ENCODE measurements at places on chromosomes 12 and 14.

DNA sequence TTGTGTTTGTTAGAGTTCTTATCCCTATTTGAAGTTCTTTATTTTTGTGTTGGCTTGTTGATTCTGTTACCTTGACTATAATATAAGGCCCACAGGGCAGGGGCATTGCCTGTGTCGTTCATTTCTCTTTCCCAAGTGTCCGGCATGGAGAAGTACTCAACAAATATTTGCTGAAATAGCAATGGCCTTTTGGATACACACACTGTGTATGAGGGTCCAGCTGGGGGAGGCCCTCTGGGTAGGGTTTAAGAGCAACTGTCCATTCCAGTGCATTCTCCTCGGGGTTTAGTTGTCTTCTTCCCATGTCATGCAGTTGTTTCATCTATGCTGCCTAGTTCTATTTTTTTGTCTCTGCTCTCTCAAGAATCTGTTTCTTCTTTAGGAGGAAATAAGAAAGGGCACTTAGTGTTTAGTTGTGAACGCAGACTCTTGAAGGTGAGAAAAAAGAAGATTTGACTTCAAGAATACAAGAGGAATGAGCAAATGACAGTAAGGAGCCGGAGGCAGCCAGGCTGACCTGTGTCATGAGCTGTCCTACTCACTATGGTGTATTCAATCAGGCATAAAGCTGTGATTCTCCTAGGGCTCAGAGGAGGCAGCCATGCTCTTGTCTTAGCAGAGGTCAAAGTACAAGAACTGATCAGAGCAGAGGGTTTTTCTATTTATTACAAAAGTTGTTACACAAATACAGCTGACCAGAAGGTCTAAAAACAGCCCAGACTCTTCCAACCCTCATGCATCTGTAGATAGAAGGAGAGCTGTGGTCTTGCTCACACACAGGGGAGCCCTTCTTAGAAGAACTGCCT, 10.2 kb downstream of the ERG28 start:
- DNase-seq: no peak

- DNase-seq: no peak
Observed at GRCh38 chr12:126204326-126204725, 1139.1 kb downstream of the AACS start.

DNA sequence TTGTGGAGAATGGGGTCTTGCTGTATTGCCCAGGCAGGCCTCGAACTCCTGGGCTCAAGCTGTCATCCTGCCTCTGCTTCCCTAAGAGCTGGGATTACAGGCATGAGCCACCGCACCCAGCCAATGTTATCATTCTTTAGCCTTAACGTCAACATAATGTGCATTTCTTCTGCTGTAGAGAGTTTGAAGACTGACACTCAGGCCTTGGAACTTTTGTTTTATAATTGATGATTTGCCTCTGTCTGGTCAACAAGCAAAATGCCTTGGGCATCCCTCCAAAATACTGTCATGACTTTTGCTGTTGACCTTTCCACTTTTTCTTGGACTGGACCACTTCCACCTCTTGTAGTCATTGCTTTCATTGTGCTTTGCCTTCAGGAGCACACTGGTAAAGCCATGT, 29.0 kb downstream of the FAM234B start:
- DNase-seq: no peak

DNA sequence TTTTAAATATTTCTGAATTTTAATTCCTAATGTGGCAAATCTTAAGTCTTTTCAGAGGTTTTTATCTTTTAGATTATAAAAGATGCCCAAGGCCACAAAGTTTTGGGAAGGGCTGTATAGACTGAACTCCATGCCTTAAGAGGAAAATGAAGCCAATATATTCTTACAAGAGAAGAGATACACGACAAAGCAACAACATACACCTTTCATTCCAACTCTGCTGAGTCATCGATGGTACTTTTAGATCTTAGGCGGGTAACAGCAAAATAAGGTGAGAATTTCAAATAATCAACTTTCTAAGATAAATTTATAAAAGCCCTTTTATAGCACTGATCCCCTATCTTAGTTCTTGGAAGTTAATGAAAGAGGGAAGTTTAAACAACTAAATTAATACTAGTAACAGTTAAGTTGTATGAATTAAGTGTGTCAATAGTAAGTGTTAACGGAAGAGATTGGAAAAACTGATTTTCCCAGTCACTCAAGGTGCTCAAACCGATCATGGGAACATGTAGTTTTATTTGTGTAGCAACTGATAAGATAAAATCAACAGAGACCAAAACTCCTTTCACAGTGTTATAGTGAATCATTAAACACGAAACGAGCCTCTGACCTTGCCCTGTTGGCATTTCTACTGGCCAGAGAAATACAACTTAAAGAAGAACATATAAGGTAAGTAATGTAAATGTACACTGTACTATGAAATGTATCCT, 18.8 kb upstream of the PIK3C2G start:
- no peak for DNase-seq

DNA sequence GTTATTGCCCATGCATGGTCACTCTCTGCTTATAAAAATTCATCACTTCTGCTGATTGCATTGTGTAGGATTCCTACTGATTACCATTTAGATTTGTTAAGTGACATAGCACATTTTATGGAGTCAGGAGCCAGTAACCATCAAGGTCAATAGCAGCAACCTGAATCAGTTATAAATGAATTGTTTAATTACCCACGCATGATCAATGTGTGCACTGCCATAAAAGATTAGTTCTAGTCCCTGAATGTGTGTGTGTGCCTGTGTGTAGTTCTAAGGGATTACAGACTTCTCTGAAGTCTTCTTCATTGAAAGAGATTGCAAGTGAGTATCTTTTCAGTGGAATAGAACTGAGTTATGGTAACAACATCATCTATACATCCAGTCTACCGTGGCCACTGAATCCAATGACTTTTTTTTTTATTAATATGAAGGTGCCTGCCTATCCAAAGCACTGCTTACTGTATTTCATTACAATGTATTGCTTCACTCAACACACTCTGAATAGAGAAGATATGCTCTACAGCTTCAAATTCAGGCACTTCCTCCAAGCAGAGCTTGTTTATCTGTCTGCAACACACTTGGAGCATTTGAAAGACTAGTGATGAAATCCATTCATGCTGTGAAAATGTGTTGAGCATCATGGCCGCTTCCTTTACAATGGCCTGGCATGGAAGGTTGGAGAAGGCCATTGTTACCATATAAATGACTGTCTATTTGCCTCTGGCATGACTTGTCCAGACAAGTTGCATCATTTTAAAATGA, 381.7 kb downstream of the DIO2 start:
- DNase-seq: no peak

DNA sequence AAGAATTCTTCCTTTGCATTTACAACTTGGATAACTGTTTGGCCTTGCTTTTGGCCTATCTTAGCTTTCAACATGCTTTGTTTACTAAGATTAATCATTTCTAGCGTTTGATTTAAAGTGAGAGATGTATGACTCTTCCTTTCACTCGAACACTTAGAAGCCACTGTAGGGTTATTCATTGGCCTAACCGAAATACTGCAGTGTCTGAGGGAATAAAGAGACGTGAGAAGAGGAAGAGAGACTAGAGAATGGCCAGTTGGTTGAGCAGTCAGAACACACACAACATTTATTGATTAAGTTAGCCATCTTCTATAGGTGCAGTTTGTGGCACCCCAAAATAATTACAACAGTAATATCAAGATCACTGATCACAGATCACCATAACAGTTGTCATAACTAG, 62.3 kb upstream of the CCDC175 start:
- DNase-seq: no peak

DNA sequence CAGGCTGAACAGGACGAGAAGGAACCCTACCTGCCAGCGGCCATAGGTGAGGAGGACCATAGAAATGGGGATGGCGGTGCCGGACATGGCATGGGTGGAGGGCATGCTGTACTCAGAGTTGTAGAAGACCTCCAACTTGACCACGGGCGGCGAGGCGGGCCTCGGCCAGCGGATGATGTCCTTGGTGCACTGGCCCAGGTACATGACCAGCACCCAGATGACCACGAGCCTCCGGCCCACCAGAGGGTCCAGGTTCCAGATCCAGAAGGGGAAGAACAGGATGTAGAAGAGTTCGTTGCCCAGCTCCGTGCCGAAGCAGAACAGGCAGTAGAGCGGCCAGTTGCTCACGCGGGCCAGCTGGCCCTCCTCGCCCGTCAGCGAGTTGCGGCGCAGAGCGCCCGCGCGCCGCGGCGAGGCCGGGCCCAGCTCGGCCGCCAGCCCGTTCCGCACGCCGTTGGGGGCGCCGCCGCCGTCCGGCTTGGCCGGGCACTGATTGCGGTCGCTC, 582 bp downstream of the SGPP1 start:
- DNase-seq: peak; percentile 52

GRCh38 chr12:93616584-93617101, 44.2 kb downstream of the SOCS2 start:
- DNase-seq: no peak

DNA sequence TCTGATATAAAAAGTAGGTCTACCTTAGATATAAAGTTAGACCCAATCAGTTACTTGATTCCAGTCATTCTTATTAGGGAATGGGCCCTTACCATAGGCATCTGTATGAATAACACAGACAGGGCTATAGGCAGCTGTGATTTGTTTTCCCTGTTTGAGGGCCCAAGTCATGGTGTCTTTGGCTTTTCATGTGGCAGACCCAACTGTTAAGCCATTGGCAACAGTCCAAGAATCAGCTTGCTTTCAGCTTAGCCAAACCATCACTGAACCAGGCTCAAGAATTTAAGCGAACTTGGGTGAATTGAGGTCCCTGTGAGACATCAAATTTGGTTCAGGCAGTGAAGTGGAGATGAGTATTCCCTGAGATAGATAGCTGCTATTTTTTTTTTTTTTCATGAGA, 111.2 kb downstream of the LRRIQ1 start:
- no peak for DNase-seq

DNA sequence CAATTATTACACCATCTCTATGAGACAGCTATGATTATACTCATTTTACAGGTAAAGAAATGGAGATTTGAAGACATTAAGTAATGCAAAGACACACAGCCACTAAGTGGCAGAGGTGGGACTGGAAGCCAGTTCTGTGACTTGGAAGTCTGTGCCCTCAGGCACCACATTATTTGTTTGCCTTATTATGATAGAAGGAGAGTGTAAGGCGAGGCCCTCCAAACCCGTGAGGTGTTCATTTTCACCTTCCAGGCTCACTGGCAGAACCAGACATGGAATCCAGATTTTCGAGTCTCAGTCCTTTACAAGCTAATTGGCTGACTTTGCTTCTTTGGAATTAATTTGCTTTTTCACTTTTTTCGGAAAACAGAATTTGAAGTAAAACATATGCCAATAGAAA, 107.9 kb downstream of the CAND1 start:
- DNase-seq: no peak

DNA sequence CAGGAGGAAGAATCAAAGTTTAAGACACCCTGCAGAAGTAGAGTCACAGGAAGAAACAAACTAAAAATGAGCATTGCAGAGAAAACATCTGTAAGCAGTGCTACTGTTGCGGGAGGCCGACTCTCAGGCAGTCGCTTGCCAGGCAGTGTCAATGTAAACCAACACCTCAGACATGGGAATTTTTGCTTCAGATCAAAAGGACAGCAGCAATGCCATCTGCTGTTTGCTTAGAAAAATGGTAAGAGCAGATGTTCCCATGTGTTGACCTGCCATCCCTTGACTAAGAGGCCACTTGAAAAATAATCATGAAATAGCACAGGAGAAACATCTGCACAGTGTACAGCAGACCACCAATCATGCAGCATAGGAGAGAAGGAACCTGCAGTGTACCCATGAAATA, 196.6 kb downstream of the SLC25A21 start:
- DNase-seq: no peak

DNA sequence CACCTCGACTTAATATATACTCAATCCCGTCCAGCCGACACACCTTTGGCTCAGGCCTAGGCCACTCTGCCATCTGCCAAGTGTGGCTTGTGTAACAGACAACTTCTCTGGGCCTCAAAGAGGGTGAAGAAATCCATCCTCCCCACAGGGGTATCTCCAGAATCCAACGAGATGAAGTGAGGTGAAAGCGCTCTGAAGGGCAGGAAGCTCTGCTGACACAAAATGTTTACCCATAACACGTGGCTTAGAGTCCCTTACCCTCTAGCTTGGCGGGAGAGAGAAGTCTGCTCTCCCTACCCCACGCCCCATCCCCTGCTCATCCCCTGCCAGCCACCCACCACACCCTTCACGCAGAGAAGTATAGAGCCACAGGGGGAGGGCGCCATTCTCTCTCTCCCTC, 13.0 kb downstream of the ZBTB39 start:
- DNase-seq: no peak

- no peak for DNase-seq
Observed at GRCh38 chr14:92649934-92650545, 98.4 kb downstream of the LGMN start.

GRCh38 chr14:91038439-91038838, 22.0 kb downstream of the RPS6KA5 start:
- DNase-seq: no peak

- DNase-seq: no peak
Observed at GRCh38 chr12:1222858-1223639, 232.0 kb downstream of the ERC1 start.

GRCh38 chr12:105296116-105297089, 34.1 kb upstream of the C12orf75 start:
- no peak for DNase-seq

- peak; percentile 5 for DNase-seq
Observed at GRCh38 chr12:2813214-2814185, 1.0 kb downstream of the ITFG2 start.

DNA sequence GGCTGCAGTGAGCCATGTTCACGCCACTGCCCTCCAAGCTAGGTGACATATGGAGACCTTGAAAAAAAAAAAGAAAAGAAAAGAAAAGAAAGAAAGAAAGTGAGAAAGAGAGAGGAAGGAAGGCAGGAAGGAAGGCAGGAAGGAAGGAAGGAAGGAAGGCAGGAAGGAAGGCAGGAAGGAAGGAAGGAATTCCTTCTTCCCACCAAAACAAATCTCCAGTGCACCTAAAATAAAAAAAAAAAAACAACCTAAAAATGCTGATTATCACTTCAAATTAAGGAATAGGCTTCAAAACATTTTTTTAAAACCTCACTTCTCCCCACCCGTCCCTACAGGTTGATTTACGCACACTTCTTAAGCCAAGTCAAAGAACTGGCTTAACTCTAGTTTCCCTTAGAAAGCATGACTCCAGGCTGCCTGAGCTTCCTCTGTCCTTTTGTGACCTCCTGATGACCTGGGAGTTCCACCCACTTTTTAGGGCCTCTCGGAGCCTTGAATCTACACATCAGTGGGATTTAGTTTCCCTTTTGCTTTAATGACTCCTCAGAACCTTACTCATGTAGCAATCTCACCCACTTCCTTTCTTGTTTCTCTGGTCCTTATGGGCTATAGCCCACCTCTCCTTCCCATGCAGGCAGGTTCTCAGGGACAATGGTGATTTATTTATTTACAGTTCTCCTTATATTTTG, 18.6 kb downstream of the DUSP6 start:
- DNase-seq: no peak

DNA sequence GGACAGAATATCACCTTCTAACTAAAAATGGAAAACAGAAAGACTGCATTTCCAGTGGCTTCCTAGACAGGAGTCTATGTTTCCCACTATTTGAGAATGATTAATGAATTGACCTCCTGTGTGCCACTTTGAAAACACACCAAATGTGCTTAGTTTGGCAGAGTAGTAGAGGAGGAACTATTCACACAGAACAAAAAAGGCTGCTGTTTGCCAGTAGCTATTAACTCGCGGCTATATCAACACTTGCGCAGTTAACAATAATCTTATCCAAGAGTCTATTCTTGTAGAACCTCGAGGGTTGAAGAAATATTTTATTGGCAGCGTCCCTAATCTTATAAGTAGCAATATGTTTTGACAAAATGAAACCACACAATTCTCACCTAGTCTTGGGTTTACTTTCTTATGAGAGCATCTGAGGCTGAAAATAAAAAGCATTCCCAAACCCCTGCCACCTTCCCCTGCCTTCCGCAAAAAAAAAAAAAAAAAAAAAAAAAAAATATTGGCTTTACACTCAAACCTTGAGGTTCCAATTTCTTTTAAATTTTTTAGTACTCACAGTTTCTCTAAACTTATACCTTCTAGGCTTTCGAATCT, 127.3 kb upstream of the FLRT2 start:
- DNase-seq: no peak
